ENCODE measurements at places on chromosomes 2 and 18. TPM values are rescaled to one million over a fixed set of nuclear protein-coding genes. Genes with fewer than 3 reads are reported as not detected.

DNA sequence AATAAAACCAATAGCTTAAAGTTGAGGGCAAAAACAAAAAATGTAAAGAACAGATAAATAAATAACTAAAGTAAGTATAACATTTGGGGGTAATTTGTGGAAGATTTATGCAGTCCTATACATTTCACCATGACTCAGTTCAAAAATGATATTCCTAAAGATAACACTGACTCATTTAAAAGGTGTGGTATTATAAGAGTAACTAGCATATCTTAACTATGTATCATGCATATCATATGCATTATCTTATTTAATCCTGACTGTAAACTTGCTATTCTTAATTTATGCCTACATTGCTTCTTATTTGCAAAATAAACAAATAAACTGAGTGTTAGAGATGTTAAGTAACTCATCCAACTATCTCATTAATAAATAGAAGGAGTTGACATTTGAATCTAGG, 726.5 kb upstream of the PKDCC start:
- H3K27ac ChIP-seq: no peak overlapping the region
- no peaks in the 10 kb centered on the region for H3K4me1 ChIP-seq

GRCh38 chr2:44906972-44907371, 34.5 kb upstream of the SIX3 start:
- no peak overlapping the region for H3K4me3 ChIP-seq
- H3K36me3 ChIP-seq: no peaks in the 10 kb centered on the region
- DNase-seq: no peak
- no peaks in the 10 kb centered on the region for H3K4me1 ChIP-seq
- H3K27me3 ChIP-seq: peaks cover 68% of the 10 kb centered on the region

DNA sequence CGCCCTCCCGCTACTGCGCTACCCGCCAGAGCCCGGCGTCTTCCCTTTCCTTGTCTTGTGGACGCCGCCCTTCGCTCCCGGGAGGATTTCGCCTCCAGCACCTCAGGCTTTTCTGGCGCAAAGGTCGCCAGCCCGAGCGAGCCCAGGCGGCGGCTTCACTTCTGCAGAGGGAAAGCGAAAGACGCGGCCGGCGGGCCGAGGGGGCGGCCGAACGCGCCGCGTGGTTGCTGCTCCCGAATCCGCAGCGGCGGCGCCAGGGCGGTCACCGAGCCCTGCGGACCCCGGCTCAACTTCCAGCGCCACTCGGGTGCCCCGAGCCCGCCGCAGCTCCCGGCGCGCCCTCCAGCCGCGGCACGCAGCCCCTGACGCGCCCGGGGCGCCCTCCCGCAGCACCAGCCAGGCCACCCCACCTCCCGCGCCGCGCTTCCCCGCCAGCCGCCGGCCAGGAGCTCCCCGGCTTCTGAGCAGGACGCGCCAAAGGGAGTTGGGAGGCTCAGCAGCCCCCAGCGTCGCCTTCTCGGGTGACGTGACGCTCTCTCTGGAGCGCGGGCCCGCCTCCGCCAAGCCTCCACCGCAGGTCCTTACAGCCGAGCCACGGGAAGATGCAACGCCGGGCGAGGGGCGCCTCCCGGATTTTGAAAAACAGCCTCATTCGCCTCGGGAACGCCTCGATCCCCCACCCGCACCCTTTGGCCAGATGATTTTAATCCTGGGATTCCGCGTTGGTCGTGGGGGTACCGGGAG, 84.9 kb upstream of the EPB41L3 start:
- DNase-seq: peak; percentile 9
- H3K27me3 ChIP-seq: peaks cover 78% of the 10 kb centered on the region
- H3K27ac ChIP-seq: peak overlapping the region; percentile 49
- no peaks in the 10 kb centered on the region for H3K36me3 ChIP-seq

GRCh38 chr18:36648803-36649202, 180.0 kb downstream of the TPGS2 start:
- no peaks in the 10 kb centered on the region for H3K4me1 ChIP-seq
- H3K27me3 ChIP-seq: no peaks in the 10 kb centered on the region
- peaks cover 7% of the 10 kb centered on the region for H3K36me3 ChIP-seq
- H3K4me3 ChIP-seq: no peak overlapping the region
- DNase-seq: no peak

GRCh38 chr2:17309741-17310339, 208.4 kb downstream of the RAD51AP2 start:
- no peaks in the 10 kb centered on the region for H3K36me3 ChIP-seq
- H3K27me3 ChIP-seq: no peaks in the 10 kb centered on the region
- H3K27ac ChIP-seq: no peak overlapping the region
- DNase-seq: no peak
- H3K4me3 ChIP-seq: no peak overlapping the region

GRCh38 chr2:172430678-172431077, 3.3 kb downstream of the ITGA6 start:
- DNase-seq: no peak
- no peaks in the 10 kb centered on the region for H3K36me3 ChIP-seq
- H3K4me3 ChIP-seq: no peak overlapping the region
- no peaks in the 10 kb centered on the region for H3K27me3 ChIP-seq

DNA sequence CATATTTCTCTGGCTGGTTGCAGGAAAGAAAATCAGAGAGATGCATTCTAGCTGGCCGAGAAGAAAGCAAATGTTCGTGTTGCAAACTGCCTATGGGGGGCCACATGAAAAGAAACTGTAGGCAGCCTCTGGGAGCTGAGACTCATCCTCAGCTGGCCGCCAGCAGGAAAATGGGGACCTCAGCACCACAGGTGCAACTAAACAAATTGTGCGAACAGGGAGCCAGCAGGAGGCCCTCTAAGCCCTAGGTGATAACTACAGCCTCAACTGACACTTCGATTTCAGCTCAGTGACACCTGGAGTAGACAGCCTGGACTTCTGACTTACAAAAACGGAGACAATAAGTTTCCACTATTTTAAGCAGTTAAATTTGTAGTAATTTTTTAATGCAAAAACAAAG, 107.3 kb downstream of the DTNB start:
- H3K27ac ChIP-seq: no peak overlapping the region
- H3K36me3 ChIP-seq: no peaks in the 10 kb centered on the region
- peaks cover 20% of the 10 kb centered on the region for H3K4me1 ChIP-seq
- H3K4me3 ChIP-seq: no peak overlapping the region

DNA sequence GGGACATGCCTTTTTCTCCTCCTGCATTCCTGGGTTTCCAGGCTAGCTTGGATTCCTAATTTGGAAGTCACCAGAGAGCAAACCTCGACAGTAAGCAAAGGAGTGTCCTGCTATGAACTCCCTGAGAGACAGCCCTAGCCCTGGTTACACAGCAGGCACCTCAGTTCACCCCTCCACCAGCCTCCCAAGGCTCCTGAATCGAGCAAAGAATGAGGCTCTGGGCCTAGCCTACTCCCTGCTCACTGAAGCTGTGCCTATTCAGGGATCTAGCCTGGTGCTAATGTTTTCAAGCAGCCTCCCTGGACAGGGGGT, 66.7 kb upstream of the RMDN2 start:
- H3K36me3 ChIP-seq: no peaks in the 10 kb centered on the region
- H3K27me3 ChIP-seq: no peaks in the 10 kb centered on the region
- H3K4me3 ChIP-seq: no peak overlapping the region
- peaks cover 52% of the 10 kb centered on the region for H3K4me1 ChIP-seq

DNA sequence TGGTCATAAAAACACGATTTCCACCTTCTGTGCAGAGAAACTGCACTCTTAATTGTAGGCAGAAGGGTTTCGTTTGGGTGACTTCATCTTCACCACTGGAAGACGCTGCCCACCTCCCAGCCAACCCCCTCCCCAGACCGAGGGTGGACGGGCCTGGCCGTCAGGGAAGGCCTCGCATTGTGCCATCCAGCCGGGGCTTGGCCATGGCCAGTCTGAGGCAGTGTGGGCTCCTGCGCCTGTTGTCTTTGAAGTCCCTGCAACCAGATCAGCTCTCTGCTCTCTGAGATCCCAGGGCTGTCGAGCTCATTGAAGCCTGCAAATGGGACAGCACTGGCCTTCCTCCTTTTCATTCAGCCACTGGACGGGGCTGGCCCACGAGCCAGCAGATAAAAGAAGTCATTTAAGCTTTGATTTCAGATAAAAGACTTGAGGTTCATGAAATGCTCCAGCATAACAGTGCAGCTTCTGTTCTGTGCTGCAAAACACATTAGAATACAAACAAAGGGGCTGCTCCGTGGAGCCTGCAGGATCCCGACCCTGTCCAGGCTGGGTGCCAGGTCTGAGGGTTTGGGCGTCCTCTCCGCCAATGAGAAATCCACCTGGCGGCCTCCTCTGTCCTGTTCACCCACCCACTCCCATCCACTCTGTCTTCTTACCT, 253.5 kb downstream of the LDLRAD4 start:
- H3K36me3 ChIP-seq: no peaks in the 10 kb centered on the region
- peak overlapping the region; percentile 71 for H3K27ac ChIP-seq
- DNase-seq: no peak
- no peaks in the 10 kb centered on the region for H3K27me3 ChIP-seq
- peaks cover 32% of the 10 kb centered on the region for H3K4me1 ChIP-seq

- H3K27me3 ChIP-seq: no peaks in the 10 kb centered on the region
- DNase-seq: no peak
- H3K36me3 ChIP-seq: no peaks in the 10 kb centered on the region
- H3K4me3 ChIP-seq: no peak overlapping the region
These were observed 67.8 kb downstream of the NXPH2 start for GRCh38 chr2:138712212-138712979.

- H3K27ac ChIP-seq: peak overlapping the region; percentile 10
- no peaks in the 10 kb centered on the region for H3K36me3 ChIP-seq
These were observed 3.9 kb downstream of the SLC35F6 start for GRCh38 chr2:26767894-26768487.

GRCh38 chr2:102065675-102066252, 74.0 kb downstream of the IL1R2 start:
- H3K4me3 ChIP-seq: no peak overlapping the region
- no peaks in the 10 kb centered on the region for H3K36me3 ChIP-seq
- H3K4me1 ChIP-seq: peaks cover 70% of the 10 kb centered on the region
- peak overlapping the region; percentile 89 for H3K27ac ChIP-seq

DNA sequence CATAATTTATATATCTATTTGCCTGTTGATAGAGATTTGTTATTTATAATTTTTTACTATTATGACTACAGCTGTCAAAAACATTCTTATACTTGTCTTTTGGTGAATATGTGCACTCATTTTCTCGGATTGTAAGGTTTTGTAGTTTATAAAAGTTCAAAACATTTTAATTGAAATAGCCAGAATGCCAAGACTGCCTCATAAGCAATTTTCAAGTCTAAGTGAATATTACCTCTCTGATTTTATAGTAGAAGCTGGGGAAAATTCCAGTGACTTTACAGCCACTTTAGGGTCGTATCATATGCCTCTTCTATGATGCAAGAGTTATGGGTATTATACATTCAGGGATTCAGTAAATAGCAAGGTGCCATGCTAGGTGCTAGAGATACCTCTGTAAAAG, 21.0 kb downstream of the ZC3H6 start:
- H3K4me3 ChIP-seq: no peak overlapping the region
- no peak for DNase-seq
- H3K27ac ChIP-seq: no peak overlapping the region
- H3K36me3 ChIP-seq: peaks cover 6% of the 10 kb centered on the region
- no peaks in the 10 kb centered on the region for H3K27me3 ChIP-seq
- peaks cover under 1% of the 10 kb centered on the region for H3K4me1 ChIP-seq

- H3K27me3 ChIP-seq: no peaks in the 10 kb centered on the region
- no peak overlapping the region for H3K27ac ChIP-seq
- H3K4me3 ChIP-seq: no peak overlapping the region
- DNase-seq: no peak
These were observed 26.9 kb upstream of the YWHAQ start for GRCh38 chr2:9657731-9658130.

- no peaks in the 10 kb centered on the region for H3K4me1 ChIP-seq
- DNase-seq: no peak
- no peak overlapping the region for H3K27ac ChIP-seq
These were observed 547.6 kb downstream of the CPS1 start for GRCh38 chr2:211103989-211104388.

GRCh38 chr2:25951071-25951547, 31.2 kb downstream of the KIF3C start:
- H3K4me3 ChIP-seq: no peak overlapping the region
- peaks cover 14% of the 10 kb centered on the region for H3K36me3 ChIP-seq
- DNase-seq: peak; percentile 77
- H3K27me3 ChIP-seq: no peaks in the 10 kb centered on the region

GRCh38 chr2:172763079-172763478, 27.4 kb downstream of the RAPGEF4 start:
- H3K4me1 ChIP-seq: no peaks in the 10 kb centered on the region
- DNase-seq: no peak
- no peak overlapping the region for H3K4me3 ChIP-seq

- H3K4me1 ChIP-seq: no peaks in the 10 kb centered on the region
- no peak overlapping the region for H3K27ac ChIP-seq
- no peaks in the 10 kb centered on the region for H3K27me3 ChIP-seq
- peaks cover 35% of the 10 kb centered on the region for H3K36me3 ChIP-seq
These were observed 12.6 kb upstream of the SFXN5 start for GRCh38 chr2:73083886-73084800.

- peak; percentile 21 for DNase-seq
- no peaks in the 10 kb centered on the region for H3K27me3 ChIP-seq
- H3K4me3 ChIP-seq: no peak overlapping the region
- no peaks in the 10 kb centered on the region for H3K4me1 ChIP-seq
- no peaks in the 10 kb centered on the region for H3K36me3 ChIP-seq
These were observed 41.7 kb upstream of the MALL start for GRCh38 chr2:110157153-110157793.

DNA sequence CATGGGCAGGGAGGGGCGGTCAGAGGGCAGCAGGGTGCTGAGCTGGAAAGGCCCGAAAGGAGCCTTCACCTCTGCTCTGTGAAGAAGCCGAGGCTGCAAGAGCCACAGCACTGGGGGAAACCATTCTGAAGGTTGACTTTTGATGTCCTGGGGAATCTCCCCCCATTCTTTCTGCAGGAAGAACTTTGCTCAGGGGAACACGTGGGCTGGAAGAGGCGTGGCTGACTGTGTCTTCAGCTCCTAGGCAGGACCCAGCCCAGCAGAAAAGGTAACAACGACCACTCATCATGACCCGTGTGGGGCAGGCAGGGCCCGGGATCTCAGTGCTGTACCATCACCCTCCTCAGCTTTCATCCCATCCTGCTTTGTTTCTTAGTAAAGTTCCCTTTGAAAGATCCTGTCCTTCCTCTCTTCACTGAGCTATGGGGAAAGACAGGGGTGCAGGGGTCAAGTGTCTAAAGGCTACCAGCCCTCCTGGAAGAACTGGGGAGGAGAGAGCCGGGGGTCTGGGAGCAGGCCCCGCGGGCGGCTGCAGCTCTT, 312.7 kb downstream of the CELF4 start:
- peaks cover 65% of the 10 kb centered on the region for H3K27me3 ChIP-seq
- DNase-seq: no peak
- no peaks in the 10 kb centered on the region for H3K36me3 ChIP-seq
- H3K27ac ChIP-seq: no peak overlapping the region

GRCh38 chr2:222033541-222033940, 265.3 kb downstream of the PAX3 start:
- H3K4me1 ChIP-seq: no peaks in the 10 kb centered on the region
- no peak overlapping the region for H3K27ac ChIP-seq

- peaks cover 13% of the 10 kb centered on the region for H3K36me3 ChIP-seq
- no peak for DNase-seq
- H3K27ac ChIP-seq: no peak overlapping the region
- peaks cover 13% of the 10 kb centered on the region for H3K4me1 ChIP-seq
- H3K4me3 ChIP-seq: no peak overlapping the region
- H3K27me3 ChIP-seq: no peaks in the 10 kb centered on the region
These were observed 136.1 kb downstream of the SMAD7 start for GRCh38 chr18:48814490-48815178.

The HOXD12 gene
- total RNA-seq: not detected

The NCKAP5 gene
- total RNA-seq: 11.7 TPM

The CSRNP3 gene
- total RNA-seq: 6.1 TPM

The CDH20 gene
- not detected for total RNA-seq

The ACMSD gene
- total RNA-seq: not detected

The CCDC141 gene
- total RNA-seq: 219 TPM

The SGPP2 gene
- 34.4 TPM for total RNA-seq

The GKN1 gene
- not detected for total RNA-seq

The CWC22 gene
- 12.6 TPM for total RNA-seq

The GAREM1 gene
- 15.4 TPM for total RNA-seq

The PSD4 gene
- total RNA-seq: 1.9 TPM

The DIS3L2 gene
- 18.9 TPM for total RNA-seq

Data from heart right ventricle (tissue), 16 donors.